CD8-positive, alpha-beta T cell (primary cell): ENCODE measurements at places on chromosomes 1 and 21.

- DNase-seq = no peak
These were observed 14.0 kb upstream of the LORICRIN start for GRCh38 chr1:153245466-153245865.

DNA sequence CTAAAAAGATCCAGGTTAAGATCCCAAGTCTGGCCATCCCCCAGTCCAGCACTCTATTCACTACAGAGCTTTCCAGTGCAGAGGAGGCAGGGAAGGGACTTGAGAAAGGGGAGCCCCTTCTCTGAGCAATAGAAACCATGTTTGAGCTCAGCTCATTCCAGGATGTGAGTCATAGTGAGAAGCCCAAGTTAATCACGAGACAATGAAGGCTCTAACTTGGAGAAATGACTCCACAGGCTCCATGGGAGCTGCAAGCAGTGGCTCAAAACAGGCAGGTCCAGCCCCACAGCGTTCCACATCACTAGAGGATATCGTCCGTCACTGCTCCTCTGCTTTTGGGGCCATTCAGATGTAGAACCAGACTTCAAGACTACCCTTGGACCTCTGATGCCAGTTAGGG, 59.1 kb downstream of the CAMK2N1 start:
- no peak for DNase-seq

- no peak for DNase-seq
These were observed 417.9 kb downstream of the PTBP2 start for GRCh38 chr1:97139512-97139911.

DNA sequence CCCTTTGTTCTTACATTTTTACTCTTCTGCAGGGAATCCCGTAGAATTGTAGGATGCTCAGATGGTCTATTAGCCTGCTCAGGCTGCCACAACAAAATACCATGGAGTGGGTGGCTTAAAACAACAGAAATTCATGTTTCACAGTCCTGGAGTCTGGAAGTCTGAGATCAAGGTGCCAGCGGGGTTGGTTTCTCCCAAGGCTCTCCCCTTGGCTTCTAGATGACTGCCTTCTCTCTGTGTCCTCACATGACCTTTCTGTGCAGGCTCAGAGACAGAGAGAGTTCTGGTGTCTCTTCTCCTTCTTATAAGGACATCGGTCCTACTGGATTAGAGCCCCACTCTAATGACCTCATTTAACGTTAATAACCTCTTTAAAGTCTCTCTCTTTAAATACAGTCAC, 41.7 kb downstream of the HUNK start:
- DNase-seq = no peak

DNA sequence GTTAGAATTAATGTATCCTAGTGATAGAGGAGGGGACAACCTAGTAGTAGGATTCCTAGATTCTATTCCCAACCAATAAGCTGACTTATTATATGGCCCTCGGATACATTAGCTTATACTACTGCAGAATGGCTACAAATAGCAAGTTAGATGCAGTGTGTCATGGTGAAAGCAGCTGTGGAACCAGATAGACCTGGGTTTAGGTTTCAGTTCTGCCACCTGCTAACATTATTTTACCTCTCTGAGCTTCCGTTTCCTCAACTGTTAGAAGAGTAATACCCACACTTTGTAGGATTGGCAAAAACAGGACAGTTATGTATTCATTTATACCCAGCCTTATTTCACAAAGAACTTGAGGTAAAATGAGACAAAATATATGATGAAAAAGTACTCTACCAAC, 21.6 kb upstream of the MAGOH start:
- no peak for DNase-seq

DNA sequence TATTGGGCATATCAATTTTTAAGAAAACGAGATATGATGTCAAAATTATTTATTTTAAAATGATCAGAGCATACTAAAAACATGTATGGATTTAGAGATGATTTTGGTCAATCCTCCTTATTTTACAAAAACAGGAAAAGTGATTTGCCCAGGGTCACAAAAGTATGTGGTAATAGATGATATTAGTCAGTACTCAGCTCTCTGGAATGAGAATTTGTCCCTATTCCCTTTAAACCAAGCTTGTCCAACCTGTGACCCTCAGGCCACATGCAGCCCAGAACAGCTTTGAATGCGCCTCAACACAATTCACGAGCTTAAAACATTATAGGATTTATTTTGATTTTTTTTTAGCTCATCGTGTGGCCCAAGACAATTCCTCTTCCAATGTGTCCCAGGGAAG, 104.7 kb downstream of the AKT3 start:
- DNase-seq = no peak

DNA sequence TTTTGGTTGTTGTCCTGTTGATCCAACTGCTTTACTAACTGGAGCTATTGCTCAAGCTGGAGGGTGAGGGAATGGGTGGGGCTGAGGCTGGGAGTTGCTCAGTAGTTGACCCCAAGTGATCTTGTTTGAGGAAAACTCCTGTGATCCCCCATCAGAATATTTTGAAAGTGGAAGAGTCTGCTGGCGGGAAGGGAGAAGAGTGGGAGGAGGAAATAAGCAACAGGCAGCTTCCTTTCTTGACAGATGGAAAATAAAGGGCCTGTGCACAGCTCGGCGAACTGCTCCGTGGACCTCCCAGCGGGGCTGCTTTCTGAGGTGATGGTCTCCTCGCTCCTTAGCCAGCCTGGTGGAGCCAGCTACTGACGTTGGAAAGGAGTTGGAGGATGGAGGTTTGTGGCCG, 199.1 kb upstream of the LMO4 start:
- no peak for DNase-seq

- no peak for DNase-seq
These were observed 419.6 kb downstream of the NEGR1 start for GRCh38 chr1:71862756-71863155.

DNA sequence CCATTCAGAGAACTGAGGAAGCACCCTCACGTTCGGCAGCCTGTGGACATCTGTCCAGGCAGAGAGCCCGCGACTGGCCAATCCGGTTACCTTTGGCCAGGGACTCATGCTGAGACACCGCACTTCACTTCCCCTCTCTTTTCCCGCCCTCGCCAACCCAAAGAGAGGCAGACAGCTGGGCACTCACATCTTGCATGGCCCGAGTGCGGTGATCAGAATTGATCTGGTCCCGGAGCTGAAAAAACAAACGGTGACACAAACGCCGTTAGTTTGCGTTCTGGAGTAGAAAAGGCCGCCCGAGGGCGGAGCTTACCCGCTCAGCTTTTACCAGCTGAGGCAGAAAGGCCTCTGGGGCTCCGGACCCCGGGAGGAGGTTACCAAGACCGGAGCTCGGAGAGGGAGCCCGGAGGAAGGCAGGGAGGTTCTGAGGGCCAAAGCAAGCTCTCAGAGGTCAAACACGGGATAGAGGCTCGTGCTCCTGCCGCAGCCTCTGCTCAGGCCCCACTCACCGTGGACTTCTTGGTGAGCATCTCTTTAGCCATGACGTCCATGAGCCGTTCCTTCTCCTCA, 376 bp downstream of the SF3A3 start:
- DNase-seq = peak; percentile 60

- no peak for DNase-seq
These were observed 6.9 kb upstream of the LRP8 start for GRCh38 chr1:53334781-53335180.

DNA sequence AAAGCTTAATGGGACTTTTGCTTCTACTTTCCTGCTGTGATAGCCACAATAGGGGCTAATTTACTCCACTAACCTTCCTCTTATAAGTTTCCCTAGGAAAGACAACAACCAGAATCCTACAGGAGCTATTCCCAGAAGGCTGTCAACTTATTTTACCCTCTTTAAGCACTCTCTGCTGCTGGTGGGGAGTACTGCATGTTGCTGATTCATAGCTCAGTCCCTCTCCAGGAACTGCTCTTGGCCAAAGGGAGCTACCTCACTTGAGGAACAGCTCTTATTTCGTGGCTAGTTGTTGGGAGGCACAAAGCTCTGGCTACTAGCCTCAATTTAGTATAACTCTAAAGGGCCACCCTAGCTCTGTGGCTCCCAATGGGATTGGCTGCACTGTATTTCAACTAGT, 37.2 kb downstream of the ADSS2 start:
- DNase-seq = no peak

DNA sequence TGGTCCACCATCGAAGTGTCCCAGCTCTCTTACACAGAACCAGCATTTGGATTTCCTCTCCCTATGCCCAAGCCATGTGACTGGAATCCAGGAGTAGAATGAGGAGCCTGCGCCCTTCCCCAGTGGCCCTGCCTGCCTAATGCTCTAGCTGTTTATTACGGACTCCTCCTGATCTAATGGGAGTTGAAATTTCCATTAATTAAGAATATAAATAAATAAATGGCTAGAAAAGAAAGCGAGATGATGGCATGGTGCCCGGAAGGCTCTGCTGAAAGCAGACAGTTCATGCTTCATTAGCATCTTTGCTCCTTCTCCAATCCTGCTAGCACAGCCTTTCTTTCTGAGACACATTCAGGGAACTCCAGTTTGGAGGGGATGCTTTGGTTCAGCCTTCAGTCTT, 216.2 kb downstream of the SEC16B start:
- no peak for DNase-seq

DNA sequence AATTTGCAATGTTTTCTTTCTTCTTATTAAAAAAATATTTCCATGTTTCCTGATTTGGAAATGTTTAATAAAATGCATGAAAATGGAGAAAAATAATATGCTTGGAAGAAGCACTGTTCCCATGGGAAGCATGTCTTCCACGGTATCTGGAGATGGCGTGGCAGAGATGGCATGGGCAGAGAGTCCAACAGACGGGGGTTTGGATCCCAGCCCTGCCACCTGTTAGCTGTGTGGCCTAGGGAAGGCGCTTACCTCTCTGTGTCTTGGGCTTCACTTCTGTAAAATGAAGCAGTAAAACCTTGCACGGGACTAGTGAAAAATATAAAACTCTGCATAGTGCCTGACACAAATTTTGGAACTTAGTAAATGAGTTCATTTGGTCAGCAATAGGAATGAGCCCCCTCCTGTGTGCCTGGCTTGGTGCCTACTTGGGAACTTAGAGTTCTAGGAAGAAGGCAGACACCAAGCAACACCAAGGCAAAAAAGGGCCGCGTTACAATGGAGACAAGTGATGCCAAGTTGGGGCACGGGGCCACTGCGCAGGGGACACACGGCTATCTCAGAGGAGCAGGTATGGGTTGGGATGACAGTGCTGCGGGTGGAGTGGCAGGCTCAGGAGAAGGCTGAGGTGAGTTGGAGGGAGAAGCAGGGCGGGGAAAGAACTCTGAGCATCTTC, 124.2 kb downstream of the KCNN3 start:
- no peak for DNase-seq

GRCh38 chr1:37776946-37777516, 12.1 kb upstream of the EPHA10 start:
- DNase-seq = no peak

DNA sequence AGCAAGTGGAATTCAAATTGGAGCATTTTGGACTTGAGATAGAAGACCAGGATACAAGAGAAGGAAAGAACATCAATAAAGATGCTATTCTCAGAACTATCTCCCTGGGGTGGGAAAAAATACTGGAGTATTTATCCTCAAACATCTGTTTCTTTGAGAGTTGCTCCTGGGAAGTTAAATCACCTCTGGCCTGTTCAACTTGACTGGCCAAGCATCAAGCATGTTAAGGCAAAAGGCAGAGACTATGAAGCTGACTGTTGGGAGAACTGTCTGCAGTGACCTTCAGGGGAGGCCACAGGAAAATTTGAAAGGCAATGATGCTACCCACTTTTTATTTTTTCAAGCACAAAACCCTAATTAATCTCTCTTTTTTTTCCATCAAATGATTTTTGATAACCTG, 239.0 kb downstream of the NTNG1 start:
- DNase-seq = no peak

- no peak for DNase-seq
These were observed 29.6 kb upstream of the PRRX1 start for GRCh38 chr1:170634293-170634692.

DNA sequence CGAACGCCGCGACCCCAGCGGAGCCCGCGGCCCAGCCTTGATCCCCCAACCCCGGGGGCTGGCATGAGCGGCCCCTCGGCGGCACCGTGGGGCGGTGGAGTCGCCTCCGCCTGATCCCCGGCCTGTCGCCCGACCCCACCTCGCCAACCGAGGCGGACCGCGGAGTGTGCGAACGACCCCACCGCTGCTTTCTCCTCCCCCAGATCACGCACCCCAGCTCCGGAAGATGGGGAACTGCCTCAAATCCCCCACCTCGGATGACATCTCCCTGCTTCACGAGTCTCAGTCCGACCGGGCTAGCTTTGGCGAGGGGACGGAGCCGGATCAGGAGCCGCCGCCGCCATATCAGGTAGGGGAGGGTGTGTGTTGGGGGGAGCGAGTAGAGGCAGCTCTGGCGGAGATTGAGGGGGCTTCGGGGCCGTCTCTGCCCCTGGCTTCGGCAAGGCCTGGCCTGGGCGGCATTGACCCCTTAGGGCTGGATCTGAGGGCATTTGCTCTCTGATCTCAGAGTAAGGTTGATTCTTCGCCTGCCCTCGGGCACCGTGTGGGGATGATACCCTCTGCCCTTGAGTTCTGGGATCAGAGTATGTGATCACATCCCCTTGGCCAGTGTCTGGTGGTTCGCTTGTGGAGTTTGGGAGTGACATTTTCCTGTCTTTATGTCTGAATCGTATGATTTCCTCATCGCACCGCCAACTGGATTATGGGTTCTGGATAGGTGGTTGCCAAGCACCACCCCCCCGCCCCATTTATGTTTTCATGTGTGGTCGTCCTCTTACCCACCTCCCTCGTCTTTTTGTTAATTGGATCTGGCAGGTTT, 668 bp downstream of the RNF11 start:
- peak; percentile 14 for DNase-seq

DNA sequence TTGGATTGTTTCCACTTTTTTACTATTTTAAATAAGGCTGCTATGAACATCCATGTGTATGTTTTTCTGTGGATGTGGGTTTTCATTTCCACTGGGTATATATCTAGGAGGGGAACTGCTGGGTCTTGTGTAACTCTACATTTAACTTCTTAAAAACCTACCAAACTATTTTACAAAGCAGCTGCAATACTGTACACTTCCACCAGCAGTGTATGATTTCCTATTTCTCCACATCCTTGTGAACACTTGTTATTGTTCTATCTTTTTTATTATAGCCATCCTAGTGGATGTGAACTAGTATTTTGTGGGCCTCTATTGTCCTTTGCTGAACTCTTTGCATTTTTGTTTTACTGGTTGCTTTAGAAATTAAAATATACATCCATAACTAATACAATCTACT, 33.4 kb downstream of the DIPK1A start:
- no peak for DNase-seq

DNA sequence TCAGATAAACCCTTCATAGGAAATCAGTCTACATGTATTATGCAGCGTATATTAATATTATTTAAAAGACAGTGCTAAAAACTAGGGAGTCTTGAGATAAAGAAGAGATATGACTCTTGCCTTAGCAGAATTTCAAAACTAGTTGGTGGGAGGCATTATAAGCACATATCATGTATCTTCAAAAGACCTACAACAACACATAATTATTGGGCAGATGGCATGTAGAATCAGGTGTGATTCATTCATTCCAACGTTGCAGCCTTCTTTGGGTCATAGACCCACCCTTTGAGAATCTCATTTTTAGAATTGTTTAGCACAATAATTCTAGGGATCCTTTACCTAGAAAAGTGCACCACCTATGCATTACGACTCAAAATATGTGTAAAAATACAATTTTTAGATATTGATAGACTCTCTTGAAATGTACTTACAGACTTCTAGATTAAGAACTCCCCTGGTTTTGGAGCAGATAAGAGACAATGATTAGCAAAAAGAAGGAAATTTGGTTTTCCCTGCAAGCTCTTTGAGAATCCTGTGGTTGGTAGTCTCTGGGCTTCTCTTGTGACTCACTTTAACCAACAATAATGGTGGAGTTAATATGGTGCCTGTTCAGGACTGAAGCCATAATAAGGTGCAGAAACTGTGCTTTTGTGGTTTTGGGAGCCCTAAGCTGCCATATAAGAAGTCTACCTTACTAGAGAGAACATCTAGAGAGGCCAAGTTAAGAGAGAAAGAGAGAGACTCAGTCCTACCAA, 85.3 kb upstream of the RGS4 start:
- no peak for DNase-seq
